ENCODE measurements at places on chromosomes 1 and 21.

DNA sequence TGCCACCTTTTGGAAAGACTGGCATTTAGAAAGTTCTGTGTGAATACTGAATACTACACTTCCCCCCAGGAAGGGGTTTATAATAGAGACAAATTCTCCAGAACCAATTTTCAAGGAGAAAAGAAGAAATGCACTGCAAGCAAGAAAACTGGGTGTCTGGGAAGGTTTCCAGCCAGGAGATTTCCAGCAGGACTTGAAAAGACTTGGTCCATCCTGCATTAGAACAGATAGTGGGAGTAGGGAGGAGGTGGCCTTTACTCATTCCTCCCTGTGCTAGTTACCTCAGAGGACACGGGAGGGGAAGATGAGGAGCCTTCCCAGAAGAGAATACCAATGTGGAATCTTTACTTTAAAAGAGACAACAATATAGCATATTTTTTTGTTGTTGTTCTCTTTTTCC lies 52.4 kb downstream of the FAM78B start:
- DNase-seq, result no peak

DNA sequence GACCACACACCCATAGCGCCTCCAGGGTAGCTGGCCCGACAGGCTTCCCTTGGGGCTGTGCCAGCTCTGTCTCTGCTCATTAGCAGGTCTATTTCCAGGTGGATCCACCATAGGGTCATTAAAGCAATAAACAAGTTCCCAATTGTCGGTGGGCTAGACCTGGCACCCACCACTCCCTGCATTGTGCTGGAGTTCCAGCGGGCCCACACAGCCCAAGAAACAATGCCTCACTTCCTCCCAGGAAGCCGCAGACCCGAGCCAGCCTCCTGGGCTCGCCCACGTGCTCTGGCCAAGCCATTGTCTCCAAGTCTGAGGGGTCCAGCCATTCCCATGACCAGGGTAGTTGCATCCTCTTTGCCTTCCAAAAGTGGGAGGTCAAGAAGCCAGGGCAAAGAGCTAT lies 27.5 kb upstream of the SOX13 start:
- DNase-seq, result no peak

- no peak for DNase-seq
Measured at GRCh38 chr1:111672331-111672730, 52.7 kb downstream of the RAP1A start.

- no peak for DNase-seq
Measured at GRCh38 chr1:9425859-9426258, 113.4 kb upstream of the SLC25A33 start.

DNA sequence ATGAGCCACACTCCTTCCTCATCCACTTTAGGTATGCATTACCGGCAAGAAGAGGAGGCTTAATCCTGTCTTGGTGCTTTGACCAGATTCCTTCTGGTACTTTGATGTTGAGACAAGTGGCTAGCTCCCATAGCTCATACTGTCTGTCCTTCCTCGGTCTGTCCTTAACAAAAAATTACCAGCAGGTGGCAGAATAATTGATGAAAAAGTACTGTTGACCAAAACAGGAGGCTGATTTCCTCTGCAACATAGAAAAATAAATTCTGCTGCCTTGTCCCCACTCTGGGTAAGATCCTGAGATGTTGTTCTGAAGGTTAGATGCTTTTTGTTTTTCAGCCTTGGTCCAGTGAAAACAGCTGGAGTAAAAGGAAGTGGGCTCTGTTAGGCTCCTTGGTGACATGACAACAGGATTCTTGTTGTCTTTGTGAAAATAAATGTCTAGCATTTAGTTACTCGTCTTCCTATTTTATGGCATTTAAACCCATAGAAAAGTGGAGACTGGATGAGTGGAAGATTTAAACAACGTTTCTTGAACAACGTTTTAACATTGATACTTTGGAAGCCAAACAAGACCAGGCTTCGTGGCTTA lies 11.2 kb upstream of the HJV start:
- DNase-seq, result no peak

DNA sequence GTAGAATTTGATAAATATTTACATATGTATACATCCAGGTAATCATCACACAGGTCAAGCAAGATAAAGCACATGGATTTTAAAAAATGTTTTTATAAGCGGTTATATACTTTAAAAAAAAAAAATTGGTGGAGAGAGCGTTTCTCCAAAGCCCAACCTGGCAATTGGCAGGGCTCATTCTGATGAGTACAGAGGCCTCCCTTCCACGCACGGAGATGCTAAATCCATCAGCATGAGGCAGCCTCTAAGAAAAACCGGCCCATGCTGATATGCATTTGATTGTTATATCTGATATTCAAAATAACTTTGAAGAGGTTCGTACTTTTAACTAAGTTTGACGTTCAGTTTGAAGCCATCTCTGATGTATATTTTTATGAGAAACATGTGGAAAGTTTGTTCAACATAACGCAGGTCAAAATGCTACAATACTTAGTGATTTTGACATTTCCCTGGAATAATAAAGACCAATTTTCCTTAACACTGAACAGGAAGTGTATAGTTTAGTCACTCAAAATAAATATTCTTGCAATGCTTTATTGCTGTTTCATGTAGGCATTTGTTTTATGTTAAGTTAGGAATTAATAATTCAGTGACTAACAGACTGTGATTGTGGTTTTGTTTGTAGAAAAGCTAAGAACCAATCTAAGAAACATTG lies 151.7 kb downstream of the NR5A2 start:
- DNase-seq, result no peak

DNA sequence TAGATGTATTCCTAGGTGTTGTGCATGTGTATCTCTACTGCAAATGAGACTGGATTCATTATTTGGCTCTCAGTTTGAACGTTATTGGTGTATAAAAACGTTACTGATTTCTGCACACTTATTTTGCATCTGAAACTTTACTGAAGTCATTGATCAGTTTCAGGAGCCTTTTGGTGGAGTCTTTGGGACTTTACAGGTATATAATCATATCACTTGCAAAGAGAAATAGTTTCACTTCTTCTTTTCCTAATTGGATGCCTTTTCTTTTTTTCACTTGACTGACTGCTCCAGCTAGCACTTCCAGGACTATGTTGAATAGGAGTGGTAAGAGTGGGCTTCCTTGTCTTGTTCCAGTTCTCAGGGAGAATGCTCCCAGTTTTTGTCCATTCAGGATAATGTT lies 252.2 kb downstream of the SMYD3 start:
- no peak for DNase-seq
